ENCODE measurements at places on chromosomes 7 and 10.

DNA sequence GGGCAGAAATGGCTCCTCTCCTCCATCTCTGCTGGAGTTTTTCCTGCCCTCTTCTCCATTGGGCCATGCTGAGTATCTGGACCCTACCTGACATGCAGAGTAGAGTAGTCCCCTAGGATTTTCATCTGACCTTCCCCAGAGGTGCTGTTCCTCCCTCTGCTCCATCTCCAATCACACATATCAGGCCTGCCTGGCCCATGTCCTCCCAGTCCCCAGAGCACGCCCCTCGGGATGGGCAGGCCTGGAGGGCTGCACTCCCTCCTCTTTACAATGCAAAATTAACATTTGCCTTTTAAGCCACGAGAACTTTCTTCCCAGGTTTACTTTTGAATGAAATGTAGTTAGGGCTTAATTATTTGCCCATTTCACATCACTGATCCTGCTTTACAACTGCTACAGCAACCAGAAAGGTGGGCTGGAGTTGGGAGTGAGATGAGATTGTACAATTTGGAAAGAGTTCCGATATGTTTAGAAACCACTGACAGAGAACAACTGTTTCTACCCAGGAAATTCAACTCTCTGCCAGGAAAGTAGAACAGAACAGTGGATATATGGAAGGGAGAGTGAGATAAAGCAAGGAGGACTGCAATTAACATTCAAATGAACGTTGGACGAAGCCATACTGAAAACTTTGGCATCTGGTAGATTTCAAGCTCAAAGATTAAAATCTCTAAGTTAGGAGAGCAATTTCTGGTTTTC is 184.0 kb upstream of the HABP2 start:
- DNase-seq = no peak

GRCh38 chr7:100021297-100021696 is 5.9 kb downstream of the ZKSCAN1 start:
- DNase-seq = no peak

- DNase-seq = no peak
These were observed 1126.3 kb upstream of the SORCS1 start for GRCh38 chr10:108290823-108291222.

- no peak for DNase-seq
These were observed 157.5 kb upstream of the NFE2L3 start for GRCh38 chr7:25994433-25994994.

DNA sequence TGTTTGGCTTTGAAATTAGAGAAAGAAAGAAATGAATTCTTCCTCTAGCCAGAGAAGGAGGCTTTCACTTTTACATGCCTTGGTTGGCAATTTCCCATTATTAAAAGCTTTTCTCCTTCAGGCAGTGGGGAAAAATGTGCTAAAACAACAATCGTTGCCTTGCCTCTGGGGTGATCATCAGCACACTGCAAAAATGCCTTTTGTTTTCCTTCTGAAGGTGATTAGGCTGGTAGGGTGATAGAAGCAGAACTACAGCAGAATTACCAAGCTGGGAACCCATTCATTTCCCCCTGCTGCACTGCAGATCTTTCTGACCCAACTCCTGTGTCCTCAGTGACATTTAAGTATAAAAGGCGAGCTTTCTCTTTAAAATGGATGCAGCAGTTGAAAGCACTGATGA is 22.2 kb downstream of the ANK3 start:
- DNase-seq = no peak

DNA sequence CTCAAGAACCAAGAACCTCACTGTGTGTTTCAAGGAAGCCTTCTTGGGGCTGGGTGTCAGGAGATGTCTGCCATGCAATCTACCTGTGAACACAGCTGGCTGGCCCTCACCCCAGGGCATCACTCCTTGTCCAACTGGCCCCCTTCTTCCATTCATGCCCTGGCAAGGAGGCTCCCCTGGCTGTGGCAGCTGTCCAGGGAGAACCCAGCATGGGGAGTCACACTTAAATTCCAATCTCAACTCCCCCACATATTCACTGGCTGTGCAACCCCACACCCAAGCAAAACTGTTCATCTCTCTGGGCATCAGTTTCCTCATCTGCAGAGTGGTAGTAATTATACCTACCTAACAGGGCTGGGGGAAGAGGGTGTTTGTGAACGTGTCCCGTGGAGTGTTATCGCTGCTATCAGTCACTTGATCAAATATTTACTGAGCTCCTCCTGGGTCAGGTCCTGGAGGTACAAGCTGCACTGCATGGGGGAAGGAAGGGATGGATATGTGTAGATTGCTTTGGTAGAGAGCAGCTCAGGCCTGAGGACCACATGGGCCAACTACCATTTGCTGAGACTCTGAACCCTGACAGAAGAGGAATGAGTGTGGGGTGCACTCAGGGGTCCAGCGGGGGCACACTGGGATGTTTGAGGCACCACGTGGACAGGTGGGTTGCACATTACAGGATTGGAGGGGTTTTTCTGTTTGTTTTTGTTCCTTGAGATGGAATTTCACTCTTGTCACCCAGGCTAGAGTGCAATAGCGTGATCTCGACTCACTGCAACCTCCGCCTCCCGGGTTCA is 2.1 kb upstream of the GPRIN2 start:
- no peak for DNase-seq

- DNase-seq = no peak
These were observed 3.9 kb upstream of the MLLT10 start for GRCh38 chr10:21530168-21530567.

- no peak for DNase-seq
These were observed 65.9 kb upstream of the CC2D2B start for GRCh38 chr10:95841661-95842498.

DNA sequence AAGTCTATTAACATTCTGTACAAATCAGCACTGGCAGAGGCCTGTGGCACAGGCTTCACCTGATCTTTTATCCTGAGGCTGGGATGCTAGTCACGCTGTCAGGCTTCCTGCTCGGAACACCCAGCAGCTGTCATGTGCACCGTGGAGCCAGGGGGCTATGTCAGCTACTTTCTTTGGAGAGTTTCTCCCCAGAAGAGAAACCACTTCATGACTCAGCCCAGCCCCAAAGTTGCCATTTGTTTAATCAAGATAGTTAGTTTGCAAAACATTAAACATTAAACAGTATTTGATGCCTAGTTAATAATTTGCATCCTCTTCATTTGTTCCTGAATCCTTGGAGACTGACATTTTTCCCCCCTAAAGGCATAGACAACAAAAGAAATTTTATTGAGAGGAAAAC is at the start of gene HABP2:
Gene HABP2 (plus strand): TSS at position 353 of the 400 bp plus-strand sequence. CDS start 69 bp downstream, outside the sequence.
- DNase-seq = no peak

- DNase-seq = no peak
These were observed 25.1 kb downstream of the FAM13C start for GRCh38 chr10:59337201-59337652.

DNA sequence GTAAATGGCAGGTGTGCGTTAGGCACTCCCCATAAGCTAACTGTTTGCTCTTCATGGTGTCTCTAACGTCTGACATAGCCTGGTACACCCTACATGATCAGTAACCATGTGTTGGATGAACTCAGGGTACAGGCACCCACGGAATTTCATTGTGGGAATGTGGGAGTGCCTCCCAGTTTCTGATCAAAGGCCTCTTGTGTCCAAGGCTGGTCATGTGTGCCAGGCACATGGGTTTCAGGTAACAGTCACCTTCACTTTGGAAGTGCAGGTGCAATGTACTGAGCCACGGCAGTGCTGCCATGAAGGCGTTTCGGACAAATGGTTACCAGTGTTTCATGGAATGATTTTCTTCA is 298.3 kb downstream of the DNAJB6 start:
- DNase-seq = no peak

Data from activated T-helper 1 cell treated with anti-CD3 and anti-CD28 coated beads, Interleukin-2, amount 50 U/mL, for 16 hours (primary cell).